Ascending aorta (tissue), 2 donors: ENCODE measurements at places on chromosomes 1 and 21. TPM values are rescaled to one million over a fixed set of nuclear protein-coding genes. Genes with fewer than 3 reads are reported as not detected.

GRCh38 chr21:31459457-31459856, 115.4 kb upstream of the TIAM1 start:
- no peak overlapping the region for H3K27ac ChIP-seq
- no peaks in the 10 kb centered on the region for H3K36me3 ChIP-seq
- no peak for DNase-seq
- H3K4me3 ChIP-seq = no peak overlapping the region

- H3K27me3 ChIP-seq = no peaks in the 10 kb centered on the region
- H3K27ac ChIP-seq = peak overlapping the region; percentile 88
- no peaks in the 10 kb centered on the region for H3K36me3 ChIP-seq
- DNase-seq = no peak
- peaks cover 3% of the 10 kb centered on the region for H3K4me1 ChIP-seq
These were observed 714 bp upstream of the AKIRIN1 start for GRCh38 chr1:38990386-38990737.

Gene SCMH1
- total RNA-seq = 55.9 TPM

Gene ACTL8
- total RNA-seq = not detected

- DNase-seq = peak; percentile 51
- H3K4me1 ChIP-seq = peaks cover 4% of the 10 kb centered on the region
- no peak overlapping the region for H3K4me3 ChIP-seq
- H3K27me3 ChIP-seq = no peaks in the 10 kb centered on the region
- no peaks in the 10 kb centered on the region for H3K36me3 ChIP-seq
These were observed 41.2 kb downstream of the TNR start for GRCh38 chr1:175702079-175702795.

GRCh38 chr1:154760469-154760933, 109.6 kb downstream of the KCNN3 start:
- H3K4me3 ChIP-seq = peak overlapping the region; percentile 40
- H3K27ac ChIP-seq = no peak overlapping the region
- H3K36me3 ChIP-seq = no peaks in the 10 kb centered on the region
- no peaks in the 10 kb centered on the region for H3K4me1 ChIP-seq
- peak; percentile 65 for DNase-seq

- no peak overlapping the region for H3K27ac ChIP-seq
- no peaks in the 10 kb centered on the region for H3K36me3 ChIP-seq
- no peaks in the 10 kb centered on the region for H3K27me3 ChIP-seq
- no peaks in the 10 kb centered on the region for H3K4me1 ChIP-seq
- no peak for DNase-seq
These were observed 2.3 kb downstream of the ATAD3C start for GRCh38 chr1:1451696-1452364.

Gene SELP
- total RNA-seq = 40.0 TPM

GRCh38 chr1:246753670-246754535, 29.7 kb downstream of the SCCPDH start:
- no peak overlapping the region for H3K27ac ChIP-seq
- no peak overlapping the region for H3K4me3 ChIP-seq
- no peak for DNase-seq
- H3K27me3 ChIP-seq = no peaks in the 10 kb centered on the region
- no peaks in the 10 kb centered on the region for H3K36me3 ChIP-seq

DNA sequence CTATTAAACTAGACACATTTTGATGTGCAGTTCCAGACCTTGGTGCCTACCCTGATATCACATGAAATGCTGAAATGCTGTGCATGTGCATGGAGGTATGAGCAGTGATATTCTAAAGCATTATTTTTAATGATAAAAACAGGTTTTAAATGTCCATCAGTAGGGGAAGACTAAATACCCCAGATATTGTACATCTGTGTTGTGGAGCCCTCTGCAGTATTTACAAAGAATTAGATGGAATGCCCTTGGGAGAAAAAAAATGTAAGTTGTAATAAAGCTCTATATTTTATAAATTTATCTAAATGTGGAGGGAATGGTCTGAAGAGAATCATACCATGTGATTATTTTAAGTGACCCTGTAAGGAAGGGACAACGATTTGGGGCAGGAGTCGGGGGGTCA, 39.1 kb upstream of the IGSF5 start:
- no peaks in the 10 kb centered on the region for H3K36me3 ChIP-seq
- H3K27me3 ChIP-seq = no peaks in the 10 kb centered on the region
- no peak overlapping the region for H3K4me3 ChIP-seq
- no peaks in the 10 kb centered on the region for H3K4me1 ChIP-seq
- no peak overlapping the region for H3K27ac ChIP-seq
- DNase-seq = no peak

DNA sequence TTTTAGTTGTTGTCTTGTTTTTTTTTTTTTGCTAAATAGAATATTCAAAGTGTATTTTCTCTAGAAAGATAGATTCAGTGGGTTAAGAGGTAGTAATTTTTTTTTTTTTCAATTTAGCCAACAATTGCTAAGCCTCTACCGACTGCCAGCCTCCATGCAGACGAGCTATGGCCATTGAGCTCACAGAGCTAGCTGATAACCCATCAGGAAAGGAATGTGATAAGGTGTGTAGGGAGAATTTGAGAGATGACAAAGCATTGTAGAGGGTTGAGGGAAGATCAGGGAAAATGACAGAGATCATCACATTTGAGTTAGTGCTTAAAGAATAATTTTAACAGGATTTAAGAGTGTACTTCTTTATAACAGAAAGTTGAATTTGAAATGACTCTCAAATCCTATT, 30.6 kb downstream of the DNM3 start:
- no peak for DNase-seq
- no peaks in the 10 kb centered on the region for H3K27me3 ChIP-seq
- H3K4me1 ChIP-seq = no peaks in the 10 kb centered on the region

DNA sequence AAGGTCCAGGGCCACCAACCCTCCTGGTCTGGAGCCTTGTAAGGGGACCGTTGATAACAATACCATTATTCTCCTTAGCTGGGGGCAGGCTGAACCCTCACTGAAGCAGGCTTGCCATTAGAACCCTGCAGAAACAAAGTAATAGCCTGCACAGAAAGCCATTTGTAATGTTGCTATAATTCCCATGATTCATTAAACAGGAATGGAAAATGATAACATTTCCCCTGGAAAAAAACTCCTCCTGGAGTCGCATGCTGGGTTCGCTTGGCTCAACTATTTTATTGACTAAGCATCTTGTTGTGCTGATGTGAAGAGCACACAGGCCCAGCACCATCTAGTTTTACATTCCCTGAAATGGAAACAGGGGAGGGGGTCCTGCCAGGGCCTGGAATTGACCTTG, 155.6 kb upstream of the CSF3R start:
- H3K4me3 ChIP-seq = no peak overlapping the region
- H3K27me3 ChIP-seq = no peaks in the 10 kb centered on the region
- no peaks in the 10 kb centered on the region for H3K4me1 ChIP-seq
- H3K36me3 ChIP-seq = no peaks in the 10 kb centered on the region
- no peak overlapping the region for H3K27ac ChIP-seq
- no peak for DNase-seq

Gene MYBPH
- total RNA-seq = not detected

DNA sequence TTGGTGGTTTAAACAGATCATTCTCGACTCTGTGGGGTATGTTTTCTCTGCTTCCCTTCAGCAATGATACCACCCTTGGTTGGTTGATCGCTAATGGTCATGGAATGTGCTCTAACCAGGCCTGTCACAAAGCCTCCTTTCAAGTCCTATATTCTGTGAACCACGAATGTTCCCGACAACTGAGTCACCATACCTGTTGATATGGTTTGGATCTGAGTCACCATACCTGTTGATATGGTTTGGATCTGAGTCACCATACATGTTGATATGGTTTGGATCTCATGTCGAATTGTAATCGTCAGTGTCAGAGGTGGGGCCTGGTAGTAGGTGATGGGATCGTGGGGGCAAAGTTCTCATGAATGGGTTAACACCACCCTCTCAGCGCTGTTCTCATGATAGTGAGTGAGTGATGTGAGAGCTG, 10.2 kb upstream of the CAMK2N1 start:
- H3K27me3 ChIP-seq = no peaks in the 10 kb centered on the region
- DNase-seq = no peak
- no peaks in the 10 kb centered on the region for H3K4me1 ChIP-seq

- peak overlapping the region; percentile 97 for H3K27ac ChIP-seq
- peaks cover 14% of the 10 kb centered on the region for H3K4me1 ChIP-seq
- peak overlapping the region; percentile 98 for H3K4me3 ChIP-seq
- no peaks in the 10 kb centered on the region for H3K27me3 ChIP-seq
- DNase-seq = peak; percentile 84
- H3K36me3 ChIP-seq = no peaks in the 10 kb centered on the region
These were observed 3.3 kb upstream of the ZBTB18 start for GRCh38 chr1:244047621-244048255.

- H3K27me3 ChIP-seq = no peaks in the 10 kb centered on the region
- no peak overlapping the region for H3K27ac ChIP-seq
- H3K4me1 ChIP-seq = no peaks in the 10 kb centered on the region
- H3K4me3 ChIP-seq = no peak overlapping the region
- no peaks in the 10 kb centered on the region for H3K36me3 ChIP-seq
- no peak for DNase-seq
These were observed 122.3 kb downstream of the SLC30A10 start for GRCh38 chr1:219806020-219806419.

GRCh38 chr1:5408401-5408800, 583.8 kb downstream of the NPHP4 start:
- no peaks in the 10 kb centered on the region for H3K27me3 ChIP-seq
- H3K36me3 ChIP-seq = no peaks in the 10 kb centered on the region
- H3K27ac ChIP-seq = no peak overlapping the region
- no peaks in the 10 kb centered on the region for H3K4me1 ChIP-seq

DNA sequence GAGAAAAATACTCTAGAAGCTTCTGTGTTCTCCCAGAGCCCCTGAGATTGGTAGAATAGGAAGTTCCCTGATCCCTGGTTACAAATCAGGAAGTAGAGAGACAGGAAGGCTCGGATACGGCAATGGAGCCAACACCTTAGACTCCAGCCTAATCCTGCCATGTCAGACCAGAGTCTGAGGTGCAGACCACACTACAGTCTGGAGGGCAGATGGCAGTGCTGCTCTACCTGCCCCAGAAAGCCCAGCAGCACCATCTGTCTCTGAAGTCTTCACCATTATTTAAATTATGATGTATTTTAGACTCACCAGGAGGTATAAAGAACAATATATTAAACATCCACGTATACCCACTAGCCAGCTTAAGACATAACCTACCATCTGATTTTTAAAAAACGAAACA, 93.0 kb downstream of the MTR start:
- H3K36me3 ChIP-seq = peaks cover 63% of the 10 kb centered on the region
- DNase-seq = no peak
- no peaks in the 10 kb centered on the region for H3K27me3 ChIP-seq
- peaks cover 2% of the 10 kb centered on the region for H3K4me1 ChIP-seq
- no peak overlapping the region for H3K4me3 ChIP-seq

DNA sequence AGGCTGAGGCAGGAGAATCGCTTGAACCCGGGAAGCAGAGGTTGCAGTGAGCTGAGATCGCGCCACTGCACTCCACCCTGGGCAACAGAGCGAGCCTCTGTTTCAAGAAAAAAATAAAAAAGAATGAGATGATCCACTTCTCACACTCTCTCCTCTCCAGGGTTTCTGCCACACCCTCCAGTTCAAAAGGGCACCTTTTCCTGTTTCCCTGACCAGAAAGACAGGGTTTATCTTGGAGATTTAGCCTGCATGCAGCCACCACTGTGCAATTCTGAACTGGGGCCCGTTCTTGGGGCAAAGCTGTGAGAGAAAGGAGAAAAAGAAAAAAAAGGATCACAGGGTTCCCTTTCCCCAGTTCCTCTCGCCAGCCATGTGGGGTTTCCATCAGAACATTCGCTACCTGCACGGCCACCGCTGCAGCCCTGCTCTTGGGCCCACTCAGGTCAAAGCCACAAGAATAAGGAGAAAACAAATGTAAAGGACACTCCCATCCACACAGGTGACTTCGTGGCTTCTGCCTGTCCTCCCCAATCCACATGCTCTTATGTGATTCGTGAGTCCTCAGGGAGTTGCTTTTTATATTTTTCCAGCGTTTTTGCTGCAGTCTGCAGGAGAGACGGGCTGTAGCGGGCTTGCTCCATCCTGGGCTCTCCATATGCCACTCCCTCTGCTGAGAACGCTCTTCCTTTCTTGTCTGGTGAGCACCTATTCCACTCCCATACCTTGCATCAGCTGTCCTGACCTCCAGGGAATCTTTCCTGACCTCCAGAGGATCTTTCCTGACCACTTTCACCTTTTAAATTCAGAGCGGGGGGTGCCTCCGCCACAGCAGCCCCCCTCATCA, 26.4 kb downstream of the GNG4 start:
- H3K27ac ChIP-seq = no peak overlapping the region
- H3K27me3 ChIP-seq = no peaks in the 10 kb centered on the region
- no peak overlapping the region for H3K4me3 ChIP-seq
- DNase-seq = no peak
- H3K4me1 ChIP-seq = no peaks in the 10 kb centered on the region

Gene WASF2
- 70.4 TPM for total RNA-seq

DNA sequence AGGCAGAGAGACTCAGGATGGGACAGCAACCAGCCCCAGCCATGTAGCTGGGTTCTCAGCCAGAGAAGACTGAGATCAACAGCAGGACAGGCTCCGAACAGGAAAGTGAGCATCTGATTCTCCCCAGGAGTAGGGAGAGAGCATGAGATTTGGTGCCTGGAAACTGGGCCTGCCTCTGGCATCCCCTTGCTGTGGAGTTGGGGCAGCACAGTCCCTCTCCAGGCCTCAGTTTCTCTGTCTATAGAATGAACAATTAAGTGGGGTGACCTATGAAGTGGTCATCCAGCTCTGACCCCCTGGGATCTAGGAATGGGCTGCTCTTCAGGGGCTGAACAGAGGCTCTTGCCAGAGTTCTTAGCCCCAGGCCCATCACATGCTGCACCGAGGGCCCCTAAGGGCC, 55.6 kb downstream of the KLHDC7A start:
- no peak overlapping the region for H3K4me3 ChIP-seq
- peak; percentile 12 for DNase-seq

- H3K4me3 ChIP-seq = no peak overlapping the region
- H3K27ac ChIP-seq = no peak overlapping the region
- H3K36me3 ChIP-seq = no peaks in the 10 kb centered on the region
- H3K4me1 ChIP-seq = peaks cover 3% of the 10 kb centered on the region
- DNase-seq = no peak
These were observed 19.8 kb upstream of the SARS1 start for GRCh38 chr1:109193653-109194590.

Gene SH2D1B
- total RNA-seq = not detected
